ENCODE measurements at places on chromosomes 4 and X. TPM values are rescaled to one million over a fixed set of nuclear protein-coding genes. Genes with fewer than 3 reads are reported as not detected.

Gene FBXO8
- total RNA-seq = 29.7 TPM

GRCh38 chr4:98669577-98669976, 11.2 kb upstream of the TSPAN5 start:
- no peak overlapping the region for H3K4me3 ChIP-seq
- H3K27ac ChIP-seq = no peak overlapping the region
- no peak for DNase-seq
- no peaks in the 10 kb centered on the region for H3K36me3 ChIP-seq
- no peaks in the 10 kb centered on the region for H3K4me1 ChIP-seq

DNA sequence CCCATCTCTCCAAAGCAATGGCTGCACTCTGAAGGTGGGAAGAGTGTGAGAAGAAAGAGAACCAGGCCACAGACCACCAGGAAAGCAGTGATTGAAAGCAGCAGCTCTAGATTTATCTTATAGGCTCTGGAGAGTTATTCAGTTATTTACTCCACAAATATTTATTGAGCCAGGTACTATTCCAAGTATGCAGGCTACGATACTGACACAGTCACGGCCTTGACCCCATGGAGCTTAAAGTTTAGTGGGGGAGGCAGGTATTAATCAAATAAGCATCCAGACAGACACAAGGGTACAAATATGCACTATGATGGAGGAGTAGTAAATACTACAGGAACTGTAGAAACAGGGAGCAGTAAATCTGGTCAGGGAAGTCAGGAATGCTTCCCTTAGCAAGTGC, 2.8 kb downstream of the TMEM185A start:
- H3K36me3 ChIP-seq = no peaks in the 10 kb centered on the region
- no peak overlapping the region for H3K27ac ChIP-seq
- no peaks in the 10 kb centered on the region for H3K27me3 ChIP-seq
- H3K4me1 ChIP-seq = no peaks in the 10 kb centered on the region
- no peak for DNase-seq
- H3K4me3 ChIP-seq = no peak overlapping the region

- no peaks in the 10 kb centered on the region for H3K36me3 ChIP-seq
- no peak for DNase-seq
- no peak overlapping the region for H3K27ac ChIP-seq
- H3K4me3 ChIP-seq = no peak overlapping the region
Observed at GRCh38 chrX:9494771-9495170, 29.9 kb downstream of the TBL1X start.

DNA sequence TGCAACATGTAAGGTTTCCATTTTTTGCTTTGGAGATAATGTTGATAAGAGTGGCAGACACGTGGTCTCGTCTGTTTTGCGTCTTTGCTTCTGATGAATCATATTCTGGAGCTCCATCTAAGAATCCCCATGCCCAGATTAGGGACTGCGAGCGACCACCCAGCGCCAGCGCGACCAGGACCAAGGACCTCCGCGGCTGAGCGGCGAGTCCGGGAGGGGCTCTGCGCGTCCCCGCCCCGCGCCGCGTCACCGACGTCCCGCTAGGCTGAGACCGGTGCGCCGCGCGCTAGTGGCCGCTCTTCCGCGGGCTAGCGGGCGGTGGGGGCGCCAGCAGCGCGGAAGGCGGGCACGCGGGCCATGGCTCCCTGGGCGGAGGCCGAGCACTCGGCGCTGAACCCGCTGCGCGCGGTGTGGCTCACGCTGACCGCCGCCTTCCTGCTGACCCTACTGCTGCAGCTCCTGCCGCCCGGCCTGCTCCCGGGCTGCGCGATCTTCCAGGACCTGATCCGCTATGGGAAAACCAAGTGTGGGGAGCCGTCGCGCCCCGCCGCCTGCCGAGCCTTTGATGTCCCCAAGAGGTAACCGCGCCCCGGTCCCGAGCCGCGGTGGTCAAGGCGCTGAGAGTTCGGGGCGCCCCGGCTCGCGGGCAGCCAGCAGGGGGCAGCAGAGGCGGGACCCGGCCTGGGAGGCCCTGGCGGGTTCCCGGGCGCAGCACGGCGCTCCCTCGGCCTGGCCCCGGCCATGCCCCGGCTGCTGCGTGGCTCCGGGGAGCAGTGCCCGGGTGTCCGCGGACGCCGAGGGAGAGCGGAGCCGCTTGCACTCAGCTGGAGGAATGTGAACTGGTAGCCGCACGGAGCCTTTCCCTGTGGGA, at the start of gene SRD5A3:
SRD5A3 (plus strand) TSS at position 263 of the 871 bp plus-strand sequence; CDS start at position 358, 95 bp downstream.
- H3K4me3 ChIP-seq = peak within 1 kb of the TSS; percentile 74
- H3K4me1 ChIP-seq = peaks cover 23% of the 10 kb centered on the region
- H3K27ac ChIP-seq = peak within 1 kb of the TSS; percentile 98
- no peaks in the 10 kb centered on the region for H3K27me3 ChIP-seq
- peak; percentile 70 for DNase-seq

DNA sequence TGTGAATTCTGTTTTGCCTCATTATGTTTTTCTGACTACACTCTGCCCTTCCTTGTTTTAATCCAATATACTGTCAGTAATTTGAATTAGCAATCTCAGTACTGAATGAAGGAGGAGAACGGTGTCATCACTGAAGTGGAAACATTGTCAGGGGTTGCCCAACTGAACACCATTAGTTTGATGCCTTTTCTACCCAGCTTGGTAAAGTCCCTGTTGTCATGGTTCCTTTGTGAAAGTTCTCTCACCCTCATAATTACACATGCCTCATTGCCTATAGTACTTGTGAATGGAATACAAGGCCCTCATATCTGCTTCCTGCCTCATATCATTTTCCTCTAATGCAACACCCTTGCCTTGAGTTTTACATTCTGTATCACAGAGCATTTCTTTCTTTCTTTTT, 76.9 kb downstream of the RRAGB start:
- no peaks in the 10 kb centered on the region for H3K27me3 ChIP-seq
- DNase-seq = no peak
- H3K27ac ChIP-seq = no peak overlapping the region
- H3K4me3 ChIP-seq = no peak overlapping the region
- H3K4me1 ChIP-seq = no peaks in the 10 kb centered on the region
